Activated naive CD4-positive, alpha-beta T cell (primary cell): ENCODE measurements at places on chromosomes 11 and 22.

- no peak for DNase-seq
These were observed 21.4 kb downstream of the TMPRSS6 start for GRCh38 chr22:37088108-37088605.

- DNase-seq: no peak
These were observed 18.0 kb downstream of the CXCR5 start for GRCh38 chr11:118901494-118902335.

- DNase-seq: no peak
These were observed 4.0 kb upstream of the INS start for GRCh38 chr11:2164861-2165555.

GRCh38 chr11:9078113-9079086 lies 13.0 kb downstream of the SCUBE2 start:
- no peak for DNase-seq

DNA sequence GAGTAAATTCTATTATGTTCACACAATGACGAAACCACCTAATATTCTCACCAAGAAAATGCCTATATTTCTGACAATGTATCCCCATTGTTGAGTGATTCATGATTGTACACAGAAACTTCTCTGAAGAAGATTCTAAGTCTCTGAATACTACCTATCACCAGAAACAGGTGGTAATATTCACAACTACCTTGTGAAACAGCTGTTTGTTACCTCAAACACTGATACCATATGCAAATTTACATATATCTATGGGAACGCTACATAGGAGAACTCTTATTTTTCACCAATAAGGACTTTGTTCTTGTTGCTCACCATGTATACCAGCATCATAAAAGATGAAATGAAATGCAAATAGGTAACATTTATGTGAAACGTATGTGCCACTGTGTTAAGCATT lies 59.3 kb downstream of the PDGFD start:
- no peak for DNase-seq

DNA sequence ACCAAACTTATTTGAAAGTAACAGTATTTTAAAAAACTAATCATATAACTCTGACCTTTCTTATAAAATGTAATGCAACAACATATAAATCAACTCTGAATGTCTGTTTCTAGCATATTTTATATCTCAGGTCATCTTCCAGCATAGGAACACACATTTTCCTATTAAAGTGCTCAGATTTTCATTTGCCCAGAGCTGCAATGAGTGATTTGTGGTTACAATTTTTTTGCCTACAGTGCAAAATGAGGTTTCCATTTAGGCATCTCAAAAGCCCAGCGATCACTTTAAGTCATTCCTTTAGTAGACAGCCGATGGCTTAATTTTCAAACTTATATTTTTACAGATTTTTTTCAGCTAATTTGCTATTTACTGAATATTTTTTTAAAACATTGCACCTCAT lies 1.0 kb downstream of the LYVE1 start:
- no peak for DNase-seq

- DNase-seq: no peak
These were observed 1.7 kb downstream of the TSPAN18 start for GRCh38 chr11:44728491-44728910.

GRCh38 chr11:1401656-1402221 lies 12.0 kb downstream of the BRSK2 start:
- peak; percentile 37 for DNase-seq

DNA sequence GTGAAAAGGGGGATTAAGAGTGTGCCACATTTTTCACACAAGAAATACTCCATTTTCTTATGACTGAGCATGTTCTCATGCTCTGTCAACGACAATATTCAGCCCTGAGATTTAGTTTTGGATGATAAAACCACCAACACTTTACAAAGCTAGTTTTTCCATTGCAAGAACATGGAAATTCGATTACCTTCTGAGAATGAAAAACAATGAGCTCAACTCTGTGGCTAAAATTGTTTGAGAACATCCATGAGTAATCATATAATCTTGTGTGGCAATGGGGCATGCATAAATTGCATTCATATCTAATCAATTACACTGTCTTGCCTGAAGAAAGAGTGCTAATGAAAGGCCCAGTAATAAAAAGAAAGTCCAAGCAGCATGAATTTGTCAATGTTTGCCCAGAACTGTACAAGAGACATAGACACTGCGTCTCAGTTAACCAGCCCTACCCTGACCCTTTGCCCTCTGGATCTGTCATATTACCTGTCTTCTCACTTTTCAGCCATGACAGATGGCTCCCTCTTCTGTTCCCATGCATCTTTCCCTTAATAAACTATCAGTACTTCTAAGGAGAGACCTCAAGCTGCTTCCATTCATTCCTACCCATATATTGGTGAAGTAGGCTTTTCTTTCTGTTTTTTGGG lies 253.4 kb downstream of the FAM76B start:
- DNase-seq: no peak

DNA sequence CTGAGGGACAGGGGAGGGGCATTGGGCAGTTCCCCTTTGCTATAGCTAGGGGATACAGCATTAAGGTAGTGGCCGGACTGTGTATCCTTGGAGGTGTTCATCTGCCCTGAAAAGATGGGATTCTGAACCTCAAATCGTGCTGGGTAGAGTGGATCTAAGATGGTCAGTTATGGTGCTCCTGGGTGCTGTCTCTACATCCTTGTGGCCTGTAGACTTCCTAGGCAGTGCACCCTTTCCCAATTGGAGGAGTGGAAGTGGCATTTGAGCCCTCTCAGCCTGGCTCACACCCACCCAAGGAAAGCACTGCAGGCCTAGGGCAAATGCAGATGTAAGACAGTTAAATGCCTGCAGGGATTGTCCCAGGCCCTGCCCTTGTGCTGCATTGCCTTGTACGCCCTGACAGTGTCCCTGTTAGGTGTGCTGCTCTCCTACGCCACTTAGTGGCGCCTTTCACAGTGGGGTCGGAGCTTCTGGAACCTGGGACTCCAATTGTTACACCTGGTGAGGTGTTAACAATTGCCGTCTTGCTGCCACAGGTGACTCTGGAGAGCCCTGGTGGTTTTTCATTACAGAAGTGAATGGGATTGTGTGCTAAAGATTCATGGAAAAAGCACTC lies 35.0 kb downstream of the PPFIBP2 start:
- DNase-seq: no peak

- no peak for DNase-seq
These were observed 16.3 kb downstream of the OR52K2 start for GRCh38 chr11:4465407-4465806.

- DNase-seq: no peak
These were observed 81.5 kb upstream of the HORMAD2 start for GRCh38 chr22:29998627-29999384.

GRCh38 chr11:116696381-116696941 lies 76.3 kb downstream of the BUD13 start:
- DNase-seq: no peak

DNA sequence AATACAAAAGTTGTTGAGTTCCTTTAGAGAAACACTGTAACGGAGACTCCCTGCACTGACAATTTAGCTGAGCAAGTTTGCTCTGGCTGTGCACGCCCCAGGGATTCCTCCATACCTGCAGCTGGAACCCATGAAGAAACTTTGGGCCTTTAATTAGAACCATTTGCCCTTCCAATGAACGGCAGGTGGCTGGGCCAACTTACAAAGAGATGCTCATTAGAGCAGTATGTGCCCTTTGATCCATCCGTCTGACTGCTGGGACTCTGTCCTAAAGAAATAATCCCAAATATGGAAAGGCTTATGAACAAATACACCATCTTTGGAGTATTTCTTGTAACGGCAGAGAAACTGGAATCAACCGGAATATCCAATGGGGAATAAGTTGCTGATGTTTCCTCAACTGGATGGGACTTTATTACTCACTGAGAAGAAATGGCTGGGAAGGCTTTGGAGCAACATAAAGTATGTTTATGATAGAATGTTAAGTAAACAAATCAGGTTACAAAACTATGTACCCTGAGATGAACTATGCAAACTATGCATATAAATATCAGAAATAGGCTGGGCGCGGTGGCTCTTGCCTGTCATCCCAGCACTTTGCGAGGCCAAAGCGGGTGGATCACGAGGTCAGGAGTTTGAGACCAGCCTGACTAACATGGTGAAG lies 24.4 kb upstream of the FBLN1 start:
- no peak for DNase-seq

DNA sequence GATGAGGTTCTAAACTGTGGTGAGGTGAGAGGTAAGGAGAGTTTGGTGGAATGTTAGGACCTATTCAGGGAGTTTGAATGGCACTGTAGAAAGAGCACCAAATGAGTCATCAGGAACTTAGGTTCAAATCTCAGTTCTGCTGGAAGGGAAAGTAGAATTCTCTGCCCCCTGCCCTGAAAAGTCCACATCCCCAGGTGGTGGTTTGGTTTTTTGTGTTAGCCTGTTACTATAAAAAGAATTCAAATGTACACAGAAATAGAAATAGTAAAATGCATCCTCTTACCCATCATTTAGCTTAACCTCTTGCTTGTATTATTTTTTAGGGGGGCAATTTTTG lies 20.2 kb downstream of the PPFIBP2 start:
- DNase-seq: no peak

GRCh38 chr22:50192436-50193204 lies 6.9 kb downstream of the TRABD start:
- peak; percentile 59 for DNase-seq

DNA sequence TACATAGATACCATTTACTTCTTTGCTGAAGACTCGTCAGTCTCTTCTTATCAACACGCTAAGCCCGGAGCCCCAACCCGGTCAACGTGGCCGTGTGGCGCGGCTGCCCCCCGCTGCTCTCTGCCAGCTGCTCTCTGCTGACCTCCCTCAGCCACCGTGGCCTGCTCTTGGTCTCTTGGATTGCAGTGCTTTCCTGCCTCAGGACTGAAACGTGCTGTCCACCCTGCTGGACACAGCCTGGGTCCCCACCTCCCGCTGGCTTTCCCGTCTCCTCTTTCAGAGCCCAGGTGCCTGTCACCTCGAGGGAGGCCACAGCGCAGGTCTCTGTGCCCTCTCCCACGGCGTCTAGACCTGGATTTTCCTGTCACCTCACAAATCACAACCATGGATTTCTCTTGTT lies 388.1 kb upstream of the B3GAT1 start:
- no peak for DNase-seq

DNA sequence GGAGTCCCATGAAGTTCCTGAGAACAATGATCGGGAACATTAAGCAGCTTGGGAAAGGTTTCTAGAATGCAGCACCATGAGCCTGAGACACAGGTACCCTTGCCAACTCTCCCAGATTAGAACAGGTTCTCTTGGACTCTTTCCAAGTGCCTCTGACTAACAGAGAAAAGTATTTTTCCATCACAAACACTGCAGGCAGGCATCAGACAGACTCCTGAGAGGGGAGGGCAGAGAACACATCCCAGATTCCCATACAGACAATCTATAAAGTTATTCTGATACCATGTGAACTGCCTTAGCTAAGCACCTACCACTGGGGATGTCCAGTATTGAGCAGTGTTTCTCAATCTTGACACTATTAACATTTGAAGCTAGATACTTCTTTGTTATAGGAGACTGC lies 27.3 kb downstream of the SERGEF start:
- no peak for DNase-seq

GRCh38 chr11:12289667-12290476 lies 87.5 kb upstream of the PARVA start:
- DNase-seq: no peak

GRCh38 chr11:57335343-57336110 lies at the start of gene SSRP1:
TSS of gene SSRP1 (minus strand) at chr11:57335892. CDS start at chr11:57335121, 771 bp downstream.
- DNase-seq: peak; percentile 74

- DNase-seq: no peak
These were observed 10.9 kb upstream of the CCND1 start for GRCh38 chr11:69630017-69630416.

- DNase-seq: no peak
These were observed 30.2 kb downstream of the USP47 start for GRCh38 chr11:11871991-11872401.

DNA sequence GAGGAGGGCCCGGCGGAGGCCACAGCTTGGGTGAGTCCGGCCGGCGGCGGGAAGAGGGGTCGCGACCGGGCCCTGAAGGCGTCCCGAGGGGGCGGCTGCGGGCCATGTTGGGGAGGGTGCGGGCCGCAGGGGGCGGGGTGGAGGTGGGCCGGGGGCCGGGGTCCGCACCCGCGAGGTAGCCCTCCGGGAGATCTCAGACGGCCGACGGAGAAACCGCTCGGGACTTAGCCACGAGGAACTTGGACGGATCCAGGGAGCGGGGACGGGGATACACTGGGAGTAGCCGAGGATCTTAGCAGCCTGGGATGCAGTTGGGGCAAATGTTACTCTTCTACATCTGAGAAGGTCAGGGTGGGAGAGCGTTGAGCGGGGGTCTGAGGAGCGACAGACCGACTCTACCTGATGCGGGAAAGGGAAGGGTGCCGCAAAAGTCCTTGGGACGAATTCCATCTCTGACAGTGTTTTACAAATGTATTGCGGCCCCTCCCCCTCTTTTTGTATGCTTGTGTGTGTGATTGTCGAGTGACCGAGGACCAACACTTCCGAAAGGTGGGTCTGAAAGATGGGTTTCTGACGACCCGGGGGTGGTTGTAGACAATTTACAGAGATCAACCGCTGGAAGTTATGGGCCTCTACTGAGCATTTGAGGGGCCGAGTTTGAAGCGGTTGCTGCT lies 658 bp downstream of the STIP1 start:
- DNase-seq: no peak

GRCh38 chr22:50544746-50545253 lies 899 bp upstream of the KLHDC7B start:
- DNase-seq: no peak

DNA sequence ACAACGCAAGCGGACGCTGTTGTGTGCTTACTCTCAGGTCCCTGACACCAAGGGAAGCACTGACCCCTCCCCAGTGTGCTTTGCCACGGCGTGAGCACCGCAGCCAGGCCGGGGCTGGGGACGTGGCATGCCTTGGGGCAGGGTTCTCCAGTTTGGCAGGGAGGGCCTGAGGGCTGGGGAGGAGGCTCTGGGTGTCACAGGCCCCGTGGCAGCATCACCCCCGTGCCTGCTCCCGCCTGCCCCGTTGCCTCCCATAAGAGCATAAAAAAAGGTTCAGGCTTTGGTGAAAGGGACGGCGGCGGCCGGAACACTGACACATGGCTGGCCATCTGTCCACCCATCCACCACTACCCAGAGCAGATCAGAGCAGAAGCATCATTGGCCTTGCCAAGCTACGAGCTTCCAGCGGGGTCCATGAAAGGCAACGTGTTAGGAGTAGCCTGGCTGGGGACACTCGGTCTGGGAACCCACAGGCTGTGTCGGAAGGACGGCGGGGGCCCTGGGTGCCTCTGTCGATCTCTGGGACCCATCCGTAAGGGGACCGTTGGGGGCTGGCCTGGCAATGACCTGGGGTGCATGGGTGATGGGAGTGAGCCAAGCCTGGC lies 183.0 kb downstream of the IGLL1 start:
- DNase-seq: no peak
